ENCODE measurements at places on chromosomes 2 and 18. TPM values are rescaled to one million over a fixed set of nuclear protein-coding genes. Genes with fewer than 3 reads are reported as not detected.

DNA sequence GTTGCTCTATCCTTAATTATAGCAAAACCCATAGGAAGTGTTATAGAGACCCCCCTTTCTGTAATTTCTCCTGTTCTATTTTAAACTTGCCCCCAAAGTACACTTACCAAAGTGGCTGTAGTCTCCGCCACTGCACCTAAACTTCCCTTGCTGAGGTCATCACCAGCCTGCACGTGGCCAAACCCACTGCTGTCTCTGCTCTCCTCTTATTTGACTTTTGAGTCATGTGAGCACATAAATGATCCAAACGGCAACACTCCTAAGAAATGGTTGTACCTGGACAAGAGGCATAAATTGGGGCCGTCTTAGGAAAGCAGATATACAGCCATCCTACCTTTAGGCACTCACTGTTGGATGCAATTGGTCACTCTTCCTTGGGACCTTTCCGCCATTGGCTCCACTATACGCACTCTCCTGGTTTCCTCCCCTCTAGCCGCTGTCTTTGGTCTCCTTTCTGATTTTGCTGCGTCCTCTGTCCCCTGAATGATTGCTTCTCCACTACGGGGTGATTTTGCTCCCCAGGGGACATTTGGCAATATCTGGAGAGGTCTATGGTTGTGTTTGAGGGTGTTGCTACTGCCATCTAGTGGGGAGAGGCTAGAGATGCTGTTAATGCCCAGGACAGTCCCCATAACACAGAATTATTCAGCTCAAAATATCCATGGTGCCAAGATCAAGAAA lies 19.2 kb upstream of the IL36G start:
- peak; percentile 31 for DNase-seq
- H3K4me3 ChIP-seq, result no peak overlapping the region
- no peaks in the 10 kb centered on the region for H3K4me1 ChIP-seq
- H3K36me3 ChIP-seq, result no peaks in the 10 kb centered on the region
- no peak overlapping the region for H3K27ac ChIP-seq

DNA sequence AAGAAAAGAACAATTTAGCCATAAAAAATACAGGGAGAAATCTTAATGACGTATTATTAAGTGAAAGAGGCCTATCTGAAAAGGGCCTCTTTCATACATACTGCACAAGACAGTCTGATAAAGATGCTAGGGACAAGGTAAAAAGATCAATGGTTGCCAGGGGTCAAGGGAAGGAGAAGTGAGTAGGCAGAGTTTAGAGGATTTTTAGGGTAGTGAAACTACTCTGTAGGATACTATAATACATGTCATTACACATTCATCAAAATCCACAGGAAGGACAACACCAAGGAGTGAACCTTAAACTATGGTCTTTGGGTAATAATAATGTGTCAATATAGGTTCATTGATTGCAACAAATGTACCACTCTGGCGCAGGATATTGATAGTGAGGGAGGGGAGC lies 289.3 kb downstream of the FSIP2 start:
- no peaks in the 10 kb centered on the region for H3K36me3 ChIP-seq
- H3K27me3 ChIP-seq, result no peaks in the 10 kb centered on the region
- H3K4me1 ChIP-seq, result no peaks in the 10 kb centered on the region

Gene TMEM169
- total RNA-seq, result 3.0 TPM

DNA sequence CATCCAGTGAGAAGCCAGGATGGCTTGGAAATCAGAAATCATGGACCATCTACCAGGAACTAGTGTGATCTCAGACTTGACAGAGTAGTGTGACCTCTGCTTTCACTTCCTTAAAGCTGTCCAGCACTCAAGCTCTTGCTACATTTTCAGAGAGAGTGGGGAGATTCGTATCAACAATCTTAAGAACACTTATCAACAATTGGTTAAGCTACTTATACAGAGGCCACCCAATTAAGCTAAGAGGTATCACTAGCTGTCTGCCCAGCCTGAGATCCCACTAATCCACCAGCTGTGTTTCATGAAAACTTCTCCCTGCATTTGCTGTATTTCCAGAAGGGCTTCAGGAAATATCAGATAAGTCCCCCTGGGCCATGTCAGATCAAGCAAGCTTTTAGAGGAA lies 4.2 kb downstream of the RPRM start:
- H3K4me3 ChIP-seq, result no peak overlapping the region
- DNase-seq, result no peak
- peaks cover 7% of the 10 kb centered on the region for H3K27me3 ChIP-seq
- H3K36me3 ChIP-seq, result no peaks in the 10 kb centered on the region
- H3K4me1 ChIP-seq, result peaks cover 23% of the 10 kb centered on the region

Gene BOK
- not detected for total RNA-seq

Gene NTSR2
- total RNA-seq, result not detected

DNA sequence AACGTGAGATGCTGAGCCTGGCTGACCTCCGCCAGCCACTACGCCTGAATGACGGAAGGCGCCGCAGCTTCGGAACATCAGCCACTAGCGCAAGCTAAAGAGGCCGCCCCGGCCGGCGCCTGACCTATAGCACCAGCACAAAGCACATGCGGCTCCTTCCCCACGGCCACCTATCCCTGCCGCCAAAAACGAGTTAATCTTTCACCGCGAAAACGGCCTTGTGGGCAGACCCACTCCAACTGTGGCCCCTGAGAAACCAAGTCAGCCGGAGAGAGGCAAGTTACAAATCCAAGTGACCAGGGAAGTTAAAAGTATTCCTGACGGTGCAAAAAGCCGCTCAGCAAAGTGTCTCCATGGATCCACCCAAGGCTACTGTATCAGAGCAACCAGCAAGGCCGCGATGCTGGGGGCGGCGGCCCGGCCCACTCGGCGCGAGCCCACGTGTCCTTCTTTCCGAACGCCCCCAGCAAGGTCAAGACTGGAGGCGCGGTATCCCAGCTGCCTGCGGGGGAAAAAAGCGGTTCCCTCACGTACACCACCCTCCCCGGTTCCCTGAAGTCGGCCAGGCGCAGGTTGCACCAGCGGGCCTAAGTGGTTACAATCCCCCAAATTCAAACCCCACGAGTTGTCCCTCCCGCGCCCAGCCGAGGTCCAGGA lies 575 bp downstream of the HSPD1 start:
- H3K4me1 ChIP-seq, result peaks cover 31% of the 10 kb centered on the region
- H3K36me3 ChIP-seq, result peaks cover 40% of the 10 kb centered on the region
- DNase-seq, result peak; percentile 5
- peak overlapping the region; percentile 98 for H3K27ac ChIP-seq
- H3K4me3 ChIP-seq, result peak overlapping the region; percentile 91
